ENCODE measurements at places on chromosomes 13 and 19. TPM values are rescaled to one million over a fixed set of nuclear protein-coding genes. Genes with fewer than 3 reads are reported as not detected.
A peak's percentile ranks its signal among the peaks of the same experiment; 100 is the strongest.

GRCh38 chr13:47901441-47901840 lies 99.6 kb downstream of the SUCLA2 start:
- H3K27me3 ChIP-seq: no peaks in the 10 kb centered on the region
- no peak overlapping the region for H3K4me3 ChIP-seq

GRCh38 chr13:68257111-68257842 lies 1027.1 kb upstream of the PCDH9 start:
- H3K36me3 ChIP-seq: no peaks in the 10 kb centered on the region
- H3K27ac ChIP-seq: no peak overlapping the region
- no peak for DNase-seq
- no peaks in the 10 kb centered on the region for H3K27me3 ChIP-seq
- H3K4me1 ChIP-seq: peaks cover 6% of the 10 kb centered on the region
- H3K4me3 ChIP-seq: no peak overlapping the region

- DNase-seq: peak; percentile 13
- H3K36me3 ChIP-seq: no peaks in the 10 kb centered on the region
- H3K4me3 ChIP-seq: no peak overlapping the region
- H3K27me3 ChIP-seq: peaks cover 15% of the 10 kb centered on the region
- no peak overlapping the region for H3K27ac ChIP-seq
Observed at GRCh38 chr19:31110336-31110735, 238.9 kb downstream of the TSHZ3 start.

DNA sequence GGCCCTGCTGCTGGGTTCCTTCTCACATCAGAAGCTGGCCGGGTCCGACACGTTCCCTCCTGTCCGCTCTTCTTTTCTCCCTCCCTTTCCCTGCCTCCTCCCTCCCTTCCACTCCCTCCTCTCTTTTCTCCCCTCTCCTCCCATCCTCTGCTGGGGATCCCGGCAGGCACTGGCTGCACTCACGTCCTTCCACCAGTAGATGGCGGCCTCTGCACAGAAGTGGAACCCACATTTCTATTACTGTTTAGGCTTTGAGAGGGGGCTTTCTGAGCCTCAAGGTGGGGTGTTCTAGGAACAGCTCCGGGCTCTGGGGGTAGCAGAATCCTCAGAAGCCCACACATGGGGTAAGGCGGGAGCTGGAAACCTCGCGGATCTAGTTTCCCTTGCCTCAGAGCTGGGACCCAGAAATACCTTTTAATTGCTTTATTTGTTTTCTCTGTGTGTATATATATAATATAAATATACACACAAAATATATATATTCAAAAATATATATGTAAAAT lies 294.2 kb downstream of the ZNF536 start:
- peaks cover 25% of the 10 kb centered on the region for H3K27me3 ChIP-seq
- H3K4me1 ChIP-seq: peaks cover 17% of the 10 kb centered on the region
- H3K36me3 ChIP-seq: no peaks in the 10 kb centered on the region
- H3K4me3 ChIP-seq: no peak overlapping the region
- H3K27ac ChIP-seq: no peak overlapping the region

DNA sequence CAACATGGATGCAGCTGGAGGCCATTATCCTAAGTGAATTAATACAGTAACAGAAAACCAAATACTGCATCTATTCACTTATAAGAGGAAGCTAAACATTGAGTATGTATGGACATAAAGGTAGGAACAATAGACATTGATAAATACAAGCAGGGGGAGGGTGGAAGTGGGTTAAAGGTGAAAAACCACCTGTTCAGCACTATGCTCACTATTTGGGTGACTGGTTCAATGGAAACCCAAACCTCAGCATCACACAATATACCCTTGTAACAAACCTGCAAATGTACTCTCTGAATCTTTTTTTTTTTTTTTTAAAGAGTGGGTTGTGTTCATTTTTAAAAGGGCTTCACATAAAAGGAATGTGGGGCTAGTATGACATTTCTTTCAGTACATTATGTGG lies 26.9 kb upstream of the CPB2 start:
- no peak overlapping the region for H3K27ac ChIP-seq
- peaks cover 26% of the 10 kb centered on the region for H3K4me1 ChIP-seq
- no peak for DNase-seq
- no peaks in the 10 kb centered on the region for H3K36me3 ChIP-seq
- H3K4me3 ChIP-seq: no peak overlapping the region
- H3K27me3 ChIP-seq: no peaks in the 10 kb centered on the region

DNA sequence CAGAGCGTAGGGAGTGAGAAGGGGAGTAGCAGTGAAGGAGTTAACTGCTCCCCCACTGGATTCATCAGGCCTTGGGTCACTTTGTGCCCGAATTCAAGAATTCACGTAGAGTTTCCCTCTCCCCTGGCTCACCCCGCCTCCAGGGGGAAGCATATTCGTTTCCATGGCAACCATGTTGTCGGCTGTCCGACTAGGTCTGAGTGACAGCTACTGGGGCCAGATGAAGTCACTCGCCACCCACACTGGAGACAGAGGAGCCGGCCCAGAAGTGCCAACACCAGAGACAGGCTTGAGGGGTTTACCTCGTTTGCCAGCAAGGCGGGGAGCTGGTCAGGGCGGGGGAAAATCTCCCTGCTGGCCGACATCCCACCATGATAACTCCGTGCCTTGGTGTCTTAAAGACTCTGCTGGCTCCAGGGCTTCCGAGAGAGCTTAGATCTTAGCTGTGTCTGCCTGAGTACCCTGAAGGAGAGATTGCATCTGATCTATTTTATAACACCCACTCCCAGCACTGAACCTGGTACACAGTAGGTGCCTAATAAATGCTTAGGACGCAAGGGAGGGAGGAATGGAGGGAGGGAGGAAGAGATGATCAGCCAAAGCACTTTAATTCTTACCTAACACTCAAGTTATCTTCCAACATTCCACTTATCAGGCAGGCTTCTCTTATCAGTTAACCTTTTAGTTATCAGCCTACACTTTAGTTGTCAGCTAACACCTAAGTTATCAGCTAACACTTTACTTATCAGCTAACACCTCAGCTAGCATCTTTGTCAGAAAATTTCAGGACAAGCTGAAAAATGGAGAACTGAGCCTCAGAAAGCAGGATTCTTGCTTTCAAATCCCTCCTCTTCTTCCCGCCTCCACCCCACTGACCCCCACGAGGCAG lies 57.2 kb upstream of the ZNRF4 start:
- no peak overlapping the region for H3K27ac ChIP-seq
- peaks cover 10% of the 10 kb centered on the region for H3K4me1 ChIP-seq
- no peaks in the 10 kb centered on the region for H3K36me3 ChIP-seq
- H3K27me3 ChIP-seq: peaks cover 78% of the 10 kb centered on the region
- DNase-seq: no peak

DNA sequence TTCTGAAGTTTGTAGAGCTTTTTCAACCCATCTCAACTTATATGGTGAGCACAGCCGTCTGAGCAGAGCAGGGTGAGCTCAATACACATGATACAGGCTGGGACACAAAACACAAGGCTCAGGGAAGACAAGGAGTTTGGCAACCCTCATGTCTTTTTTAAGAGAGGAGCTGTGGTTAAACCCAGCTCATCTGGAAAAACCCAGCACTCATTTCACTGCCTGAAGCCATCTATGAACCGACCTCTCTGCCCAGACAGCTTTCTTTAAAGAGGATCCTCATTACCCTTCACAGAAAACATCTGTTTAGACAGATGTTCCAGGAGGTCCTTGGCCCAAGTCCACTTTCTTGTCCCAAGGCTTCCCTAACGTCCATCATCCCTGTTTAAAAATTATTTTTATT lies 170.0 kb upstream of the TSHZ3 start:
- no peak for DNase-seq
- H3K36me3 ChIP-seq: no peaks in the 10 kb centered on the region
- H3K27ac ChIP-seq: no peak overlapping the region
- peaks cover 26% of the 10 kb centered on the region for H3K27me3 ChIP-seq
- H3K4me3 ChIP-seq: no peak overlapping the region
- H3K4me1 ChIP-seq: no peaks in the 10 kb centered on the region

DNA sequence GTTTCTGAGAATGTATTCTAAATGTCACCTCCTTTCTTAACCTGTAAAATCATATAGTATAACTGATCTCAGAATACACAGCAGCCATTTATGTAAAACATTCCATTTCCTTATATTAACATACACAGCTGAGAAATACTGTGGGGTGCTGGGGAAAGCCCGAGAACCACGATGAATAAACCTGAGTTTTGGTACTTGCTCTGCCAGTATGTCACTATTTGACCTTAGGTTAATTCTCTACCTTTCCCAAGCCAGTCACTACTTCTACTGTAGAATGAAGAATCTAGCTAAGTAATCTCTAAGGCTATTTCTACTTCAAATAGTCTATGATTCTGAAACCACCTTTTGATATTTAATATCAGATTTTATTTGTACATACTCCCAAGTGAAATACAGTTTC lies 173.7 kb downstream of the TBC1D4 start:
- H3K36me3 ChIP-seq: peaks cover 6% of the 10 kb centered on the region
- no peak for DNase-seq
- no peak overlapping the region for H3K27ac ChIP-seq
- H3K27me3 ChIP-seq: no peaks in the 10 kb centered on the region
- H3K4me1 ChIP-seq: peaks cover 3% of the 10 kb centered on the region

GRCh38 chr13:36986462-36987240 lies 12.5 kb downstream of the ALG5 start:
- no peaks in the 10 kb centered on the region for H3K27me3 ChIP-seq
- no peak overlapping the region for H3K27ac ChIP-seq
- no peak overlapping the region for H3K4me3 ChIP-seq
- H3K4me1 ChIP-seq: no peaks in the 10 kb centered on the region

DNA sequence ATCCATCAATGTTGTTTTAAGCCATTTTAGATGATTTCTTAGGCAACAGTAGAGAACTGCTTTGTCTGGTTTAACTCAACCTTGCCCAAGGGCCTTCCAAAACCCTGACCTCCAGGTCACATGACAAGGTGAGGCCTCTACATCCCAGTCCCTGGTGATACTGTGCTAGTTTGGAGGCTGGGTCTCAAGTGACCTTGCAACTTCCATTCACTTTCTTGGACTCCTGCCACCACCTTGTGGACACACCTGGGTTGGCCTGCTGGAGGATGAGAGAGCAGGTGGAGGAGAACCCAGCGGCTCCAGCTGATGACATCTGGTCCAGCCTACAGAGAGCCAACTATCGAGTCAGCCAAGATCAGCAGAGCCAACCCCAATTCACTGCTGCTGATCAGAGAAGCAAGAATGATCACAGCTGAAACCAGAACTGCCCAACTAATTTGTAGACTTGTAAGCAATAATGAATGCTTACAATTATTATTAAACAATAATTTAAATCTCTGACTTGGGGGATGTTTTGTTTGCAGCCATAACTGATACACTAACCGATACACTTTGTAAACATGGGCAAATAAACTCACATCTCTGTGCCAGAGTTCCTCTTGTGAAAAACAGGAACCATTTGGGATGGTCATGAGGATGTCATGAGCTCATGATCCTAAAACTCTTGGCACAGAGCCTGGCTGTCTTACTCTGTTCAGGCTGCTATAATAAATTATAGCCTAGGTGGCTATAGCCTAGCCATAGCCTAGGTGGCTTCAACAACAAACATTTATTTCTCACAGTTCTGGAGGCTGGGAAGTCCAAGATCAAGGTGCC lies 11.5 kb downstream of the FAM187B start:
- H3K4me3 ChIP-seq: no peak overlapping the region
- H3K4me1 ChIP-seq: peaks cover 5% of the 10 kb centered on the region
- peaks cover 3% of the 10 kb centered on the region for H3K27me3 ChIP-seq
- no peak overlapping the region for H3K27ac ChIP-seq

DNA sequence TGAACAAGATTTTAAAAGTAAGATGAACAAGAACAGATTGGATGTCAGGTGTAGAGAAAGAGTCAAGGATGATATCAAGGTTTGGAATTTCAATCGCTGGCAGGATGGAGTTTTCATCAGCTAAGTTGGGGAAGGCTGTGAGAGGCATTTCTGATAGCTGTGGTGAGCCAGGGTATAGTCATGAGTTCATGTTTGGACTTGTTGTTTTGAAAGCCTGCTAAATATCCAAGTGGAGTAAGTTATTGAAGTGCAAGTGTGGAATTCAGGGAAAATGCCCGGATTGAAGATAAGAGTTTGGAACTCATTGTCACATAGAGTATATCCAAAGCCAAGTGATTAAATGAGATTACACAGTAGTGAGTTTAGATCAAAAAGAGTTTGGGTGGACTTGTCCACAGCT lies 11.0 kb upstream of the EPSTI1 start:
- H3K36me3 ChIP-seq: no peaks in the 10 kb centered on the region
- H3K4me1 ChIP-seq: peaks cover 13% of the 10 kb centered on the region
- DNase-seq: no peak
- no peak overlapping the region for H3K27ac ChIP-seq
- no peaks in the 10 kb centered on the region for H3K27me3 ChIP-seq

DNA sequence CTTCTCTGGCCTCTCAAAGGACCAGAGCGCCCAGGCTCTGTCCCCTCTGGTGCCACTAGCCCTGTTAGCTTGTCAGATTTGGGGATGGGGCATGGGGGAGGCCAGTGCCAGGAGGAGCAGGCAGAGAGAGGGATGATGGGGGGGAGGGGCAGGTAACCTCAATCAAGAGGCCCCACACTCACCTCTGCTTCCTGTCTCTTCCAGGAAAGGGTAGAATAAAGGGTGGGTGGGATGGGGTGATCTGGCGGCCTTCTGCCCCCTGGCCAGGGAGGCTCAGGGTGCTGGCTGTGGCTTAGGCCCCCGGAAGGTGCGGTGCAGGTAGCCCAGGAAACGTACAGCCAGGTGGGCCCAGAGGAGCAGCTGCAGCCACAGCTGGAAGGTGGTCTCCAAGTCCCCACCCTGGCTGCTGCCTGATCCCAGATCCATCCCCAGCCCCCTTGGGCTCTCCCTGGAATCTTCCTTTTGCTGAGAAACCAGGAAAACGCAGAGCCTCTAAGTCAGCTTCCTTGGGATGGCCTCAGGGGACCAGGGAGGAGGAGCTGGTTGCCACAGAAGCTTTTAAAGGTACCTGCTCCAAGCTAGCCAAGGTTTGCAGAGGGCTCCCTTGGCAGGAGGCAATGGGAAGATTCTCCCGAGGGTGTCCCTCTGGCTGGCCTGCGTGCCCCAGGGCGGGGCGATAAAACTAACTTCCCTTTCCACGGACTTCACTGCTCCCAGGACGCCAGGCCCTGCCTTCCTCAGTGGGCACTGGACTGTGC lies 5.3 kb downstream of the PRKACA start:
- H3K27ac ChIP-seq: no peak overlapping the region
- no peak overlapping the region for H3K4me3 ChIP-seq
- peaks cover 1% of the 10 kb centered on the region for H3K36me3 ChIP-seq
- DNase-seq: no peak

DNA sequence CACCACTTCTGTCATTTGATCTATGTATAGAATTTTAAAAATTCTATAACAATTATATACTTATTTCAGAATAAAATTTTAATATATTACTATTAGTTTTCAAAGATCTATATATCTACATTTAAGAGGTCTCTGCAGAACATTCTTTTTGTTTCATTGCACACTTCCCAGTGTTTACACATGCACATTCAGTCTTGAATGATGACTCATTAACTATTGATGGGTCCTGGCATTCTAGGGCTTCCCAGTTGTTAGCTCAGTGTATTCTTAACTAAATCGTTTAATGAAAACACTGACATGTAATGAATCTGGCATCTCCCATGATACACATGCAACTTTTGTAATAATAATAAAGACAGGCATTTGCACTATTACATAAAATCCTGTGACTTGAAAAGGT lies 324.6 kb downstream of the KLF12 start:
- H3K36me3 ChIP-seq: peaks cover 3% of the 10 kb centered on the region
- H3K27ac ChIP-seq: no peak overlapping the region
- DNase-seq: no peak
- no peak overlapping the region for H3K4me3 ChIP-seq
- H3K4me1 ChIP-seq: peaks cover 19% of the 10 kb centered on the region

Gene ZNF723
- total RNA-seq: not detected

Gene ADM5
- total RNA-seq: 7.7 TPM

Gene GRIK5
- total RNA-seq: 11.6 TPM

Gene SBK3
- not detected for total RNA-seq

Gene MEF2B
- 4.4 TPM for total RNA-seq

Gene TIMM50
- total RNA-seq: 79.3 TPM

Gene SHISA7
- total RNA-seq: 0.10 TPM

Gene CACNA1A
- total RNA-seq: 47.2 TPM
